ENCODE measurements at places on chromosomes 4 and X.

GRCh38 chr4:128346054-128346716, 58.6 kb upstream of the PGRMC2 start:
- no peak for DNase-seq

DNA sequence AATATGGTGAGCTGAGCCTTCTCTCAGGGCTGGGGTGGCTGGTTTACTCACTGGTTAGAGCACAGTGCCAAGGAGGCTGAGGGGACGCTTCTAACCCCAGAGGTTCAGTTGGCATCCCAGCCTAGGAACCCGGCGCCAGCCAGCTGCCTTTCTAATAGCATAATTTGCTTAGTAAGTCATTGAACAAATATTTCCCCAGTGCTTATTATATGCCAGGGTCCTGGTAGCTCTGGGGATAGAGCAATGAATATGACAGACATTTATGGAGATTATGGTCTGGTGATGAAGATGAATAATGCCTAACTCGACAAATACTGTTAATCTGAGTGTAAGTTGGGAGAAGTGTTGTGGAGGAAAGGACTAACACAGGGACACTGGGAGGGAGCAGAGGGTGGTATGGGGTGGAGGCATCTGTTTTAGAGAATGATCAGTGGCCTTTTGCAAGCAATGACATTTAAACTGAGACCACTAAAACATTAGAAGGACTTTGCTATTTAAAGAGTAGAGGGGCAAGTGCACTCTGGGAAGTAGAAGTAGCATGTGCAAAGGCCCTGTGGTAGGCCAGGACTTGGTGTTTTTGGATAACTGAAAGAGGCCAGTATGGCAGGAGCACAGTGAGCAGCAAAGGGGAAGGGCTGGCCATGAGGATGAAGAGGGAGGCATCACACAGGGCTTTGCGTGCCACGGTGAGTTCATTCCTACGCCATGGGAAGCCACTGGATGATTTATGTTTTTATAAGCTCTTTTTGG, 71.9 kb downstream of the ATG4A start:
- DNase-seq: no peak

- DNase-seq: no peak
Observed at GRCh38 chr4:1172228-1172851, at the start of gene SPON2. Gene SPON2, minus strand, starts transcription at chr4:1172583.

DNA sequence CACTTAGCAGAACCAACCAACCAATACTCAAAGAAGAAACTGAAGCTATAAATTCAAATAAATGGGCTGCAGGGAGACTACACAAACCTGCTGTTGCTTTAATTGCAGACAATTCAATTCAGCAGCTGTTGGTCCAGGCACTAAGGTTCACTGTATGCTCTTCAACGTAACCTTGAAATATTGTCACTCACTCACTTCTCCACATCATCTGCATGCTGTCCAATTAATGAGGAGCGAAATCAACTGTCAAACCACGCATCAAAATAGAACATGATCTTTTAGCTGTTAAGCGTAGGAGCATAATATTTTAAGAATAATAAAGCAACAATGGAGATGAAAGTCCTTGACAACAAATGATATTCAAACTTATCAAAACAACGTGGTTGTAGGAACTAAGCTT, 17.0 kb downstream of the ENOX2 start:
- DNase-seq: no peak

- DNase-seq: peak; percentile 11
Observed at GRCh38 chr4:154526151-154526550, 24.0 kb downstream of the PLRG1 start.

- no peak for DNase-seq
Observed at GRCh38 chr4:16860516-16860915, 37.9 kb downstream of the LDB2 start.

DNA sequence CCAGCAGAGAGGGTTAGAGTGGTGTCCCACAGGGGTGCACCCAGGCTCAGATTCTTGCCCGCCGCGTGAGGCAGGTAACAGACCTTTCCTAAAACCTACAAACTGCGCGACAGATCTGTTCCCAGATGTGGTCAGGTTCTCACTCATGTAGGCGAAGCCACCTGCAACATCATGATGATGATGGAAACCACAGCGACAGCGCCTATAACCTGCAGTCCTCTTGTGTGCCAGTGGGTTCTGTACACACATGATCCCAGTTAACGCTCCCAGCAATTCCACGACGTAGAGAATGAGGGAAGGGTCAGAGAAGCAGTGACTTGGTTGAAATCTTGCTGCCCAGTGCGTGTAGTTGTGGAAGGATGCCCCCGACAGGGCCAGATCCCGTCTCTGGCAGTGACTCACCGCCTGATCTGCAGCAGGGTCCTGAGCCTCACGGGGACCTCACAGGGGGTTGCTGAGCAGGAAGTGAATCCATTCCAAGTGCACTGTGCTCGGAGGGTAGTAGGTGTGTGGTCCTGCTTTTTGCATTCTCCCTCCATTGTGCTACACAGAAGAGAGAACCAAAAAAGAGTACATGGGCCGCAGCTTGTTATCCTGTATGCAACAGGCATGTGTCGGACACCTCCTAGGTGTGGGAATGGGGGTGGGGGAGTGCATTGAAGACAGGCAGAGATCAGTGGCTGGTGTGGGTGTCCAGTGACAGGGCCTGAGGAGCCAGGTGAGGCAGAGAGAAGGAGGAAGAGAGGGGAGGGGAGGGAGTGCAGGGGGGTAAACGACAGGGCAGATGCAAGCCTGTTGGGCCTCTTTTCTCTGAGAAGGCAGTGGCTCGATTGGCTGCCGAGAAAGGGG, 66.6 kb downstream of the MTMR1 start:
- DNase-seq: no peak

- no peak for DNase-seq
Observed at GRCh38 chrX:31126205-31126604, 54.4 kb upstream of the FTHL17 start.

DNA sequence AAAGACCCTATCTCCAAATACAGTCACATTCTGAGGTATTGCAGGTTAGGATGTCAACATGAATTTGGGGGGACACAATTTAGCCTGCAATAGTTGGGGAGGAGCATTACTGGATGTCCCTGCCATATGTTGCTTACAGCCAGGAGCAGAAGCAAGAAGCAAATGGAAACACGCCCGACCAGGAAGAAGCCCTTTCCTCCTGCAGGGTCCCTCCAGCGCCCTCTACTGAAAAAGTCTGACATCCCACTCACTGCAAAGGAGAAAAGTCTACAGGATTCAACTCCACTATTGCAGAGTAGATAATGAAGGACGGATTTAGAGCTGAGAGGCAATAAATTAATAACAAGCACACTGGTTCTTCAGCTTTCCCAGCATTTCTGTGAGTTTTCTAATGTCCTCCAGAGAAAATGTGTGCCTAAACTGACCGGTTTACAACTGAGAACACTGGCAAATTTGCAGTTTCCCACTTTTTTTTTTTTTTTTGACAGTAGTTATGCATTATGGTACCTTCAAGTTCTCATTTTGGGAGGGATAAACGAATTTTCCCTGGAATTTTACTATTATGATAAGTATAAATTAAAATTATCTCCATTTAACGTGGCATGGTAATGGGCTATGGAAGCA, 31.7 kb downstream of the COQ2 start:
- peak; percentile 62 for DNase-seq

DNA sequence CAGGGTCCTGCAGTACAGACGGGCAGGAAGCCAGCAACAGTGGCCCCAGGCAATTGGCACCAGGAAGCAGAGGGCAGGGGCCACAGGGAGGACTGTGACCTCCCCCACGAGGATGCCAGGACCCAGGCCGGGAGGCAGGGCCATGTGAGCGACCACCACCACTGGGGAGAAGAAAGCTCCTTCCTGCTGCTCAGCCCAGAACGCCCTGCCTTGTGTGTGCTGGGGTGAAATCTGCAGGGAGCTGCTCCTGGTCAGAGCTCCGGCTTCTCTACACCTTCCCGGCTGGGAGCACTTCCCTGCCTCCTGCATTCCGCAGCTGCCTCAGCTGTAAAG, 100.4 kb downstream of the HMX1 start:
- no peak for DNase-seq

DNA sequence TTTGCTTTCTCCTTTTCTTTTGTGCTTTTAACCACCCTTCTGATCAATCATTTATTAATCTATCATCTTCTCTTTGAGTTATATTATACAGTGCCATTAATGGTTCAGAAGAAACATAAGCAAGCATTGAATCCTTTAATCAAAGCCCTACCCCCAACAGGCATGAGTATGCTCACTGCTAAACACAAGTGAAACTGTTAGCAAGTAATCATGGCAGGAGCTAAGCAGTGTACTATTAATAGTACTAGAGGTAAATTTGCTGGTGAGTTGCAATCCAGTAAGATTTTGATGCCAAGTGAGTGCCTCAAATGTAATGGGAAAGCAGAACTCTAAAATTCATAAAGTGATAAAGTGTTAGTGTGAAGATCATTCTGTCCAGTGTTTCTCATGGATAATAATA, 57.2 kb downstream of the FNIP2 start:
- no peak for DNase-seq

DNA sequence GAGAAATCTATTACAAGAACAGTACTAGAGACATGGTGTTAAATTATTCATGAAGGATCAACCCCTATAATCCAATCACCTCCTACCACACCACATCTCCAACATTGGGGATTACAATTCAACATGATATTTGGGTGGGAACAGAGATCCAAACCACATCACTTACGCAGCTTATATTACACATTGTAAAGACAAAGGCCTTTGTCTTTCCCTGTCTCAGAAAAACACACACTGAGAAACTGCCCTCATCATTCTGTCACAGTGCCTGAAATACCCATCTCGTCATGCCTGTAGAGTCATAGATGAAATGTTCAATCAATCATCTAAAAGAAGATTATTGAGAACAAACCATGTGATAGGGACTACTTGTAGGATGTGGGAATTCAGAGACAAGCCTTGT, 558.8 kb upstream of the GRIA3 start:
- DNase-seq: no peak

DNA sequence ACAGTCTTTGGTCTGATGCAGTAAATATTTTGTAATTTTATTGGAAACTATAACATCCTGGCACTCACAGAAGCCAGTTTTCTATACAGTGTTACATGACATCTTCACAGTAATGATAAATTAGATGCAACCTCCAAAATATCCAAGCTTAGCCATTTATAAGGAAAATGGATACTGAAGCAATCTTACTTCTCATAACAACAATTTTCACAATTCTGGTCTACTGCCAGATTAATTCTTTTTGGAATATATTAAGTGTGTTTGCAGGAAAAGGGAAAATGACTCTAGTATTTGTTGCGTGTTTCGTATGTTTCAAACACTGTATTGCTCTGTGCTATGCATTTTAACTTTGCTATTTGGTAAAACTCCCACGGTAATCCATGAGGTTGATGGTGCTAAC, 1870.9 kb downstream of the ARAP2 start:
- DNase-seq: no peak

- DNase-seq: no peak
Observed at GRCh38 chrX:44871114-44871645, 1.8 kb upstream of the KDM6A start.

DNA sequence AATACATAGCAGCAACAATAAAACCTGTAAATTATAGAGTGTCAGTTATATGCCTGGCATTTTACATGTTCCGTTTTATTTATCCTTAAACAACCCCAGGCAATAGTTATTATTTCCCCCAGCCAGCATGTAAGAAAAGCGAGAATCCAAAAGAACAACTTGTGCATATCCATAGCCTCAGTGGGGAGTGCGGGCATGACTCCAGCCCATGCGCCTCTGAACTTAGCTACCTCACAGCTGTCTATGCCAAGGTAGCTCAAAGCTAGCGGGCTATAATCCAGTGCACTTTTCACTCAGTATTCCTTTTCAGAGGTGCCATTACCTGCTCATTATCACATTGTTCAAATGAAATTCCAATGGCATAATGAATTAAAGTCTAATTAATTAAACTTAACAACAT, 257.3 kb upstream of the EDNRA start:
- DNase-seq: no peak

DNA sequence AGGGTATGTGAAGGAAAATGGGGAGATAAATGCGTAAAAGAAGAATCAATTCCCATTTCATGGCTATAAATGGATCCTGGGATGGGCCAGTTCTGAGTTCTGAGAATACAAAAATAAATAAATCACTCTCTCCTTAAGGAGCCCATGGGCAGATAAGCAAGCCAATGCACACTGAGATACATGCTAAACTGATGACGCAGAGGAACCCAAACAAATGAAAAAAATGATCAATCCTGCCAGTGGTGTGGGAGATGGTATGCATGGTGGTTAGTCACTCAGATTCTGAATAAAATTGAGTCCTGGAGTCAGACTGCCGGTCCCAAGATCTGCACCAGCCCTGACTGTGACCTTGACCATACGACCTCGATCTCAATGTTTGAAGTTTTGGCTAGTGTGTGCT, 59.7 kb downstream of the NEIL3 start:
- no peak for DNase-seq

- DNase-seq: no peak
Observed at GRCh38 chr4:23413631-23414030, 476.2 kb downstream of the PPARGC1A start.

DNA sequence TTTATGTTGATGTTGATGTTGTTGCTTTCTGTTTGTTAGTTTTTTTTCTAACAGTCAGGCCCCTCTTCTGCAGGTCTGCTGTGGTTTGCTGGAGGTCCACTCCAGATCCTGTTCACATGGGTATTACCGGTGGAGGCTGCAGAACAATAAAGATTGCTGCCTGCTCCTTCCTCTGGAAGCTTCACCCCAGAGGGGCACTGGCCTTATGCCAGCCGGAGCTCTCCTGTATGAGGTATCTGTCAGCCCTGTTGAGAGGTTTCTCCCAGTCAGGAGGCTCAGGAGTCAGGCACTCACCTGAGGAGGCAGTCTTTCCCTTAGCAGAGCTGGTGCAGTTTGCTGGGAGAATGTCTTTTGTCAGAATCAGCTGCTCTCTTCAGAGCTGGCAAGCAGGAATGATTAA, 34.7 kb downstream of the CDX4 start:
- DNase-seq: no peak

DNA sequence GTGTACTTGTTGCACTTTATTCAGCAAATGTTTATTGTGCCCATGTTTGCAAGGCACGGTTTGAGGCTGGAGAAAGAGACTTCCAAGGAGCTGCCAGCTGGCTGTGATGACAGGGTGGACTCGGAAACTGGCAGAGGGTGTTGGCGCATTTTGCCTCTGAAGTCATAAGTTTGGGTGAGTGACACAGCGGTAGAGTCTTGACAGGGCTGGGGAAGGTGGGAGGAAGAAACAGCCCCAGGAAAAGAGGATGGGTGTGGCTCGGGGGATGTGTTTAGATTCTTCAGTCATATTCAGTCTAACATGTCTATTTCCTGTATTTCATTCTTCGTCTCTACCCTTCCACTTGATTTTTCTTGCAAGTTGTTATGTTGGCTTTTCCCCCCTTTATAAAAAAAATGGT, 77.0 kb upstream of the STOX2 start:
- DNase-seq: no peak

- DNase-seq: no peak
Observed at GRCh38 chr4:184318852-184319251, 101.2 kb upstream of the ENPP6 start.

- no peak for DNase-seq
Observed at GRCh38 chr4:122882857-122883735, 39.3 kb downstream of the NUDT6 start.

- no peak for DNase-seq
Observed at GRCh38 chr4:94758141-94758699, 465 bp downstream of the BMPR1B start.

GRCh38 chrX:154735695-154736393, 15.0 kb downstream of the GAB3 start:
- no peak for DNase-seq

GRCh38 chrX:70592091-70592490, 147.5 kb downstream of the DLG3 start:
- DNase-seq: no peak

- no peak for DNase-seq
Observed at GRCh38 chr4:165517216-165517615, 138.4 kb downstream of the CPE start.
